ENCODE measurements at places on chromosomes 11 and 22. TPM values are rescaled to one million over a fixed set of nuclear protein-coding genes. Genes with fewer than 3 reads are reported as not detected.

The OR51B4 gene
- polyA plus RNA-seq: not detected

The PLAAT5 gene
- polyA plus RNA-seq: 0.16 TPM

The TOMM22 gene
- 112 TPM for polyA plus RNA-seq

The OR8D4 gene
- not detected for polyA plus RNA-seq

The LDHAL6A gene
- not detected for polyA plus RNA-seq

The DEPDC7 gene
- 6.7 TPM for polyA plus RNA-seq

The MYEOV gene
- polyA plus RNA-seq: 7.3 TPM

The HEPN1 gene
- not detected for polyA plus RNA-seq

The PHOX2A gene
- polyA plus RNA-seq: not detected

The MRGPRX3 gene
- polyA plus RNA-seq: not detected
